ENCODE measurements at places on chromosomes 7 and 10. TPM values are rescaled to one million over a fixed set of nuclear protein-coding genes. Genes with fewer than 3 reads are reported as not detected.
A peak's percentile ranks its signal among the peaks of the same experiment; 100 is the strongest.

DNA sequence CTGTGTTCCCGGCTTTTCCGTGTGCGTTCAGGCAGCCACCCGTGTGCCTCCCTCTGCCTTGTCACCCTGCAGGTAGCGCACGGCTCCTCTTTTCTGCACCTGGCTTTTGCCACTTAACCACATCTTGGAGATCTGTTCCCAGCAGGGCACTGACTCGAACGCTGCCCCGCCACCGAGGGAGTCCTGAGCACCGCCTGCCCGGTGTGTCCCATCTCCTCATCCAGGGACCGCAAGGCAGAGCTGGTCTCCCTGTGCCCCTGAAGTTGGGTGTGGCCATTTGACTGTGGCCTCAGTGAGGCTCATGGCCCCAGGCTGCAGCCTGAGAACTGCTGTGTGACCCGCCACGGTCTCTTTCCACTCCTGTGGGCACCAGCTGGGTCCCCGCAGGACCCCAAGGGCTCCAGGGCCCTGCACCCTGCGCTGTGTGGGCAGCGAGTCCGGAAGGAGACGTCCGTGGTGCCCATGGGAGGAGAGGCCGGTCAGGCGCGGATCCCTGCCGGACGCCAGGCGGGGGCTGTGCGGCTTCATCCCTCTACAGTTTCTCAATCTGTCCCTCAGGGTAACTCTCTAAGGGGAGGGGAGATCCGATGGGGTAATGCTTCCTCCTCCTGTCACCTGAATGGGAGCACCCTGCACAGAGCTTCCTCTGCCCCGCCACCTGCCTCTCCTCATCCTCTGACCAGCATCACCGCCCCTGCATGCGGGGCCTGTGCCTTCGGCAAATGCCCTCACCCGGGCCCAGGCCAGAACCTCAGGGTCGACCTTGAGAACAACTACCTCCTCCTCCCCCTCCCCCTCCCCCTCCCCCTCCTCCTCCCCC, 1.8 kb upstream of the INTS1 start:
- peak; percentile 26 for DNase-seq

DNA sequence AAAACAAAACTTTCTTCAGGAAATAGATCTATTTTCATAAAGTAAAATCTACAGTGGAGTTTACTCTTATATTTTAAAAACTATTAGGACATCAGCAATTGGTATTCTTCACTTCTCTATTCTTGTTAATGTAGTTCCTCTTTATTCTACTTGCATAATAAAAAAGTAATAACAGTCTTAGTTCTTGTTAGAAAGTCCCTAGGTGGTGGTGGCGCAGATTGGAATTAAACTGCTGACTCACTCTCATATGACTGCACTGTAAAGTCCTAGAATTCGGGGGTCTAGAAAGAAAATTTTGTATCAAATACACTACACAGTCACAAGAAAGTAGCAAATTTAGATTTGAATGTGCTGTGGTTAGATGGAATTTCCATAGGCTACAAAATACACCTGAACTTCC, 44.6 kb upstream of the TES start:
- no peak for DNase-seq

HOXA10 gene
- total RNA-seq: not detected

MYL10 gene
- not detected for total RNA-seq

Data from activated naive CD8-positive, alpha-beta T cell treated with anti-CD3 and anti-CD28 coated beads for 36 hours (primary cell).